CD4-positive, alpha-beta T cell treated with Interleukin-12 subunit alpha and Interleukin-12 subunit beta, for 1 hour (primary cell): ENCODE measurements at places on chromosomes 2 and 18.
A peak's percentile ranks its signal among the peaks of the same experiment; 100 is the strongest.

- DNase-seq = no peak
Measured at GRCh38 chr2:172181840-172182239, 79.1 kb upstream of the DLX2 start.

DNA sequence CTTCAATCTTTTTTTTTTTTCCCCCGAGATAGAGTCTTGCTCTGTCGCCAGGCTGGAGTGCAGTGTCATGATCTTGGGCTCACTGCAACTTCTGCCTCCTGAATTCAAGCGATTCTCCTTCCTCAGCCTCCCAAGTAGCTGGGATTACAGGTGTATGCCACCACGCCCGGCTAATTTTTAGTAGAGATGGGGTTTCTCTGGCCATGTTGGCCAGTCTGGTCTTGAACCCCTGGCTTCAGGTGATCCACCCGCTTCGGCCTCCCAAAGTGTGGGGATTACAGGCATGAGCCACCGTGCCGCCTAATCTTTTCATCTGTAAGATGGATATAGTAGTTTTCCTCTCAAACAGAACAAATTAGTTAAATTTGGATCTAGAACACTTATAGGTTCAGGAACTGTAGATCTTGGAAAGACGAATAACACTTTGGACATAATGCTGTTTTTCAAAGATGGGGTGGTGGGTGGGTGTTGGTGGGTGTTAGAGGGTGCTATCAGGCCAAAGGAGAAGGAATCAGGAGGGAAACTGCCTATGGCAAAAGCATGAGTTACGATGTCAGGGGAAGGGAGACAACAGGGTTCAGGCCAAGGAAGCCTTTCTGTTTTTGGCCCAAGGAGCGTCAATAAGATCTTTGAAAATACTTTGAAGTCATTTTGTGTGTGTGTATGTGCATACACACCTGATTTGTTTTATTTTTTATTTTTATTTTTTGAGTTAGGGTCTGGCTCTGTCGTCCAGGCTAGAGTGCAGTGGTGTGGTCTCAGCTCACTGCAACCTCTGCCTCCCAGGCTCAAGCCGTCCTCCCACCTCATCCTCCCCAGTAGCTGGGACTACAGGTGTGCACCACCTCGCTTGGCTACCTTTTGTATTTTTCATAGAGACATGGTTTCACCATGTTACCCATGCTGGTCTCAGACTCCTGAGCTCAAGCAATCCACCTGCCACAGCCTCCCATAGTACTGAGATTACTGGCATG is 6.8 kb downstream of the RPL37A start:
- no peak for DNase-seq

DNA sequence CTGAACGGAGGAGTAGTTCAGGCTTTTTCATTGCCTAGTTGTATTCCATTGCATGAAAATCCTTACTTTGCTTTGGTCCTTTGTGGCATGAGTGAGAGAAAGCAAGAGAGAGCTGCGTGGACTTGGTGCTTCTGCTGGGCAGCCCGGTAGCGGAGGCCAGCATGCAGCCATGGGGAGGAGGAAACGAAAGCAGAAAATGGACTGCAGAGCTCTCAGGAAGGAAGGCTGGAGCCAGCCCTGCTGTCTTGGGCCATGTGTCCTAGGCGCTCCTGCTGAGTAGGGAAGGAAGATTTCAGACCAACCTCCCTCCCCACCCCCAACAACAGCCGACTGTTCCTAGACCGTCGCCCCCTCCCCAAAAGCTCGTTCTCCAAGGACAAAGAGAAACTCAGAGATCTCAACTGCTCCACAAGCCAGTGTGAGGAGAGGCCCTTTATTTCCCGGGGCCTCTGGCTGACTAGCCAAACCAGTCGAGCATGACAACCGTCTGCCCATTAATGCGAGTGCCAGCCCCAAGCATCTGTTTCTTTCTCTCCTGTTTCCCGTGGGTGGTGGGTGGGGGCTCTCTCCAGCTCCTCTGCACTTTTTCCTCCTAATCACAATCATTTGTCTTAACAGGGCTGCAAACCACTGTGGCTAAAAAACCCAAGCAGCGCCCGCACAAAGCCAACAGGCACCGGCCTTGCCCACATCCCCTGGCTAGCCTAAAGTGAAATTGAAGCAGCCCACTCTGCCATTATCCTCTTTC is 66.8 kb upstream of the FZD7 start:
- DNase-seq = no peak

DNA sequence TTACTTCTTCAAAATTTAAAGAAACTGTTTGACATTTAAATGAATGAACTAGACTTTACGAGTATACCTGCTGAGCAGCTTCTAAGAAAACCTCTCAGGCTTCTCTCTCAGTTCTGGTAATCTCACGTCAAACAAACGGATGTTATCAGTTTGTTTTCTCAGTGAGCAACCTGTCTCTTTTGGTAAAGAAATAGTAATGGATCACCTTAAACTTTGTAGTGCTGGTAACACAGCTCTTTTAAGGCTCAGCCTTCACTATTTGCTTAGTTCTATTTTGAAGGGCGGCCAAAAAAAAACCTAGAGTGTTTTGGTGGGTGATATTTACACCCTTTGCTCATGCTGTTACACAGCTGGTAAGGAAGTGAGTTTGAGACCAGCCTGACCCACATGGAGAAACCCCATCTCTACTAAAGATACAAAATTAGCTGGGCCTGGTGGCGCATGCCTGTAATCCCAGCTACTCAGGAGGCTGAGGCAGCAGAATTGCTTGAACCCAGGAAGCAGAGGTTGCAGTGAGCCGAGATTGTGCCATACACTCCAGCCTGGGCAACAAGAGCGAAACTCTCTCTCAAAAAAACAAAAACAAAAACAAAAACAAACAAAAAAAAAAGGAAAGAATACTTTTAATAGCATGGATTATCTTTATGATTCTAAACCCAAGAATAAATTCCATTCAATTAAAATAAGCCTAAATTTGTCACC is 15.9 kb downstream of the FN1 start:
- DNase-seq = no peak

DNA sequence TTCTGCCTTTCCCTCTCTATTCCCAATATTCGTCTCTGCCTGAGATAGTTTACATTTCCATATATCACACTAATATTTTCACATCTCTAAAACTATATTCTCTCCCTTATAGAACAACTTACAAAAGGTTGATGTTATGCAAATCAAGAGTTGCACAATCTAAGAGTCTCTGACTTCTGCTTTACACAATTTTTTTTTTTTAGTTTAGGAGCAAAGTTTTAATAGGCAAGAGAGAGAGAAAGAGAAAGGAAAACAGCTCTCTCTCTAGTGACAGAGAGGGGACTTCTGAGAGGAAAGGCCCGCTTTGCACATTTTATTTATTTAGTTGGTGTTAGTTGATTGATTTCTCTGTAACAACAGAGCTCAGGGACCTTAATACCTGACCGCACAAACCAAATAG is 380.2 kb downstream of the TXNL1 start:
- DNase-seq = no peak

- DNase-seq = no peak
Measured at GRCh38 chr18:36468161-36468560, 170.6 kb downstream of the FHOD3 start.

GRCh38 chr2:225076125-225076524 is 33.9 kb upstream of the DOCK10 start:
- no peak for DNase-seq

DNA sequence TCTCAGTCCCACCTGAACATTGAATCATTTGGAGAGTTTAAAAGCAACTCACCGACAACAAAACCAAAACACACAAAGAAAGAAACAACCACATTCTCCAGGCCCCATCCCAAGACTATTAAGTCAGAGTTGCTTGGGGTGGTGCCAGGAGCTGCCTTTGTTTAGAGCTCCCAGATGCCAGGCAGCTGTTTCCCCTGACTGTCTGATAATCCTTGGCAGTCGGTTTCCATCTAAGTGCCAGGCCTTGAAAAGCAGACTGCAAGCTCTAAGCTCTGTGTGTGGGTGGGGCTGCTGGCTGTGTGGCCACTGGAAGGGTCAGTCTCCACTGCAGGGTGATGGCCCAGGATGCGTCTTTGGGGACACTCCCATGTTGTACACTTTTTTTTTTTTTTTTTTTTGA is 255.3 kb upstream of the AGAP1 start:
- no peak for DNase-seq

GRCh38 chr2:151261977-151262291 is 271 bp upstream of the RBM43 start:
- no peak for DNase-seq

GRCh38 chr2:40200366-40200915 is 251.4 kb downstream of the SLC8A1 start:
- no peak for DNase-seq

DNA sequence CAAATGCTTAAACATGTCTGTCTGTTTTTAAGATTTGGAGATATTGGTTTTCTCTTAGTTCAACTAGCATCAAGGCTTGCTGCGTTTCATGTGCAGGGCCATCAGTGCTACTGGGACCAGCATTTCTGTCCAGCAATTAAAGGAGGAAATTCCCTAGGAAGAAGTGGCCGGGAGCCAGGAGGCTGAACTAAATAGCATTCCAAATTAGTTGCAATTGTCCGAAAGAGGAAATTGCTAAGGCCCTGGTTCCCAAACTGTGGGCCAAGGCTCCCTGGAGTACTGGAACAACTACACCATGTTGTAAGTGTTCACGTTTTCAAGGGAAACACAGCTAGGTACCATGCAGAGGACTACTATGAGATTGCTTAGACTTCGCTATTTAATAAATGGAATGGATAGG is 257.9 kb downstream of the PTPRM start:
- DNase-seq = no peak

GRCh38 chr18:2417861-2418610 is 153.3 kb downstream of the METTL4 start:
- no peak for DNase-seq

DNA sequence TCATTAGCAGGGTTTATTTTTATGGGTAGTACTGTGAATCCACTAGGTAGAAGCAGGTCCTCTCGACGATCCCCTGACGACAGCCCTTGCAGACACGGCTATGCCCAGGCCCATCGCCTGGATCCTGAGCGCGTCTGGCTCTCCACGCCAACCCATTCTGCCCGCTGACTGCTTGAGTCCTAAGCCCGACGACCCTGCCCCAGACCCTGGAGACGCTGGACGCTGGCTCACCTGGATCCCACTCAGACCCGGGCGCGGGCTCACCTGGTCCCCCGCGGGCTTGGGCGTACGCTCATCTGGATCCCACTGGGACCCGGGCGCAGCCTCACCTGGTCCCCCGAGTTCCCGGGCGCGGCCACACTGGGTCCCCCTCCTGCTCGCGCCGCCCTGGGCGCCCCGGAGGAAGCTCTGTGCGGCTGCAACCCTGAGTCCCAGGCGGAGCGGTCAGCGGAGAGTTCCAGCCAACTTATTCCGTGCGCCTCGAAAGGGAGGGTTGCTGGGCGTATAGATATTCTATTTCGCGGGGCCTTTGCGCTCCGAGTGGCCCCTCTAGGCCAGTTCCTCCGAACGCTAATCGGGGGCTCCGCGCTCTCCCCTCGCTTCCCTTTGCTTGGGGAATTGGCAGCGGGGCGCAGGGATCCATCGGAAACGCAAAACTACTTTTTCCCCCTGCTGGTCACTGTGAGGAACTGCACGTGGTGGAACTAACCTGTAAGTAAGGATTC is 22.4 kb upstream of the RMP24 start:
- peak; percentile 62 for DNase-seq

DNA sequence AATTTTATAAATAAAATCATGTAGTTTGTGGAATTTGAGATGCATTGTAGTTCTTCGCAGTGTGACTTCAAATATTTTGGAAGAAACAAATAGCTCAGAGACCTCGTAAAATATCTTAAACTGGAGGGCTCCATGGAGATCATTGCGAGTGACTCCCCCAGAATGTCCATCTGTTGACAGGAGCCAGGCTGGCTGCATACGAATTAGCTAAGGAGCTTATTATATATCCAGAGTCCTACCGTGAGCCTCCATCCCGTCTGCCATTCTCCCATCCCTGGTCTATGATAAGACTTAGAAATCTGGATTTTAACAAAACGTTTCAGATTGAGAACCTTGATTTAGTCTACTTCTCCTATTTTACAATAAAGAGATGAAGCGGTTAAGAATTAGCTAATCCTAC is 80.2 kb downstream of the MSH2 start:
- DNase-seq = no peak

DNA sequence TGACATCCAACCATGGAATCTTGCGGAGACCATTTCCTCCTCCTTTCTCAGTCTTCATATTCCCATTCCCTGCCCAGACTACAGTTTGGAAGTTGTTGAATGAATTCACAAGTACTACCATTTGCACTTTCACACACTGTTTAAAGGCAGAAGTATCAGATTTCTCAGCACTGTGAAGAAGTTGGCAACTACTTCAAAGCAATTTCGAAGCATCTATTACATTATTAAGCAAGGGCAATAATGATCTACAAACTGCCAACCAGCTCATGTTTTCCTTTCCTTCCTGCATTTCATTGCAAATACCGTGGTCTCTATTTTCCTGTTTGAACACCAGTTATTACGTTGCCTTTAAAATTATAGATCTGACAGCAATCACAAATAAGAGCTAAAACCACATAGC is 105.5 kb downstream of the IRS1 start:
- DNase-seq = no peak

- peak; percentile 9 for DNase-seq
Measured at GRCh38 chr18:55588111-55588869, at the start of gene TCF4. Gene TCF4 (minus strand): TSS chr18:55588192. CDS start chr18:55587116, 1,076 bp downstream.

DNA sequence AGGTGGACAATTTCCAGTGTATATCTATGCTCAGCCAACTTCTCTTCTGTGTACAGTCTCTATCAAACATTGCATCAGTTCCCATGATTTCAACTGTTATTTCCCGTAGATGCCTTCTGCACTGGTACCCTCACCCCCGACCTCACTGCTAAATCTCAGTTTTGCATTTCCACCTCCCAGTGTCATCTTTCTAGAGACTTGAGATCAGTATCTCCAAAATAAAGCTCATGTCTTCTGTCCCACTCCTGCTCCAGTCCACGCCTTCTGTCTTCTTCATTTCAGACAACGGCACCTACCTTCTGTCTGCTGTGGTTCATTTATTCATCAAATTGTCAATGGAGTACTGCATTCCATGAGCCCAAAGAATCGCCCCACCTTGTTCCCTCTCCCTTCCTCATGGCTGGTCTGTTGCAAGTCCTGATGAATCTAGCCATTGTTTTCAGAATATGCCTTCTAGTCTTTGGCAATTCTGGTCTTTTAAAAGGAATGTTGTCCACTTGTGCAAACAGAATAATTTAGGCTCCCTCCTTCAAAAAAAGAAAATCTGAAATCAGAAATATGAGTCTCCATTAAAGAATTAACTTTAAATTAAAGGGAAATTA is 23.3 kb upstream of the NPAS2 start:
- no peak for DNase-seq

GRCh38 chr2:15092691-15093090 is 460.2 kb downstream of the LRATD1 start:
- no peak for DNase-seq

- DNase-seq = no peak
Measured at GRCh38 chr18:79626905-79627749, 52.5 kb upstream of the CTDP1 start.

DNA sequence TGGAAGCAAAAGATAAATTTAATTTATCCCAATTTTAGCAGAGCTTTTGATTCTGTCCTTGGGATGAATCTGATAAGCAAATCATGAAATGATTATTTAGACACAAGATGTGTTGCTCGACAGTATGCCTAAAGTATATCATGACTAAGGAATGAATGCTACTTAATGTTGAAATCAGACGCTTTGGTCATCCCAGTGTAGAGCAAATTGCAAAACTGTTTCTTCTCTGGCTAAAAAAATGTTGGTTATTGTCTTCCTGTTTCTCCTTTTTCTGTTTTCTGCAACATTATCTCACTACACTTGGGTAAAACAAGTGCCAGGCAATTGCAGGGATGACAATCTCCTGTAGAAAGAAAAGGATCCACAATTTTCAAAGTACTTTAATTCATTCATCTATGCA is 66.4 kb downstream of the BABAM2 start:
- DNase-seq = no peak

- DNase-seq = no peak
Measured at GRCh38 chr2:6452702-6453481, 412.8 kb downstream of the CMPK2 start.

- no peak for DNase-seq
Measured at GRCh38 chr2:173935305-173935704, 29.9 kb downstream of the SP3 start.
